ENCODE measurements at places on chromosomes 16 and 17.

GRCh38 chr17:82240506-82241182 lies 11.8 kb downstream of the SLC16A3 start:
- no peak for DNase-seq

DNA sequence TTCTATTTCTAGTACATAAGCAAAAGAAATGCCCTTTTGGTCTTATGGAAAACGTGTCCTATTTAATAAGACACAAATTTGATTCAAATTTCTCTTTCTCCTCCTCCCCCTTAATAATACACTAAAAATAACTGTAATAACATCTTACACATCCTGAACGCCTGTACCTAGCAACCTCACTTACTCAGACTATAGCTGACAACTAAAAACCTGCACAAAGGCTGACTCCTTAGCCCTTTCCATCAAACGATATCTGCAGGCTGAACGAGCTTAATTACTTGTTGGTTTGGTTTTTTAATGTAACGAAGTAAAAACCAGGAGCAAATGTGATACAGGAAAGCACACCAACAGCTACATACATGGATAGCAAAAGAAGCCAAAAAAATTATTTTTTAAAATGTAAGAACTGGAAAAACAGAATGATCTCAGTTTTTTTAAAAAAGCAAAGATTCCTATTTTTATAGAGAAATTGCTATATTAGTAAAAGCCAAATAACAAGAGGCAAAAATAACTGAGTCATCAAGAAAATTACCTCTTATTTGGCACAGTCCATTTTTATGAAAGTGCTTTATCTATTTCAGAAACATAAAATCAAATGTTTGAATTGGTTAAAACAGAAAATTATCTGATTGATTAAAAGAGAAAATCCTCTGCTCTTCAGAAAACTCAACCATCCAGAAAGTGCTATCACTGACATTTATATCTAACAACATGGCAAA lies 23.5 kb downstream of the ADCY9 start:
- no peak for DNase-seq

GRCh38 chr16:71687861-71688260 lies 36.6 kb downstream of the PHLPP2 start:
- no peak for DNase-seq

GRCh38 chr17:83118071-83118841 lies 38.8 kb downstream of the METRNL start:
- DNase-seq = no peak

DNA sequence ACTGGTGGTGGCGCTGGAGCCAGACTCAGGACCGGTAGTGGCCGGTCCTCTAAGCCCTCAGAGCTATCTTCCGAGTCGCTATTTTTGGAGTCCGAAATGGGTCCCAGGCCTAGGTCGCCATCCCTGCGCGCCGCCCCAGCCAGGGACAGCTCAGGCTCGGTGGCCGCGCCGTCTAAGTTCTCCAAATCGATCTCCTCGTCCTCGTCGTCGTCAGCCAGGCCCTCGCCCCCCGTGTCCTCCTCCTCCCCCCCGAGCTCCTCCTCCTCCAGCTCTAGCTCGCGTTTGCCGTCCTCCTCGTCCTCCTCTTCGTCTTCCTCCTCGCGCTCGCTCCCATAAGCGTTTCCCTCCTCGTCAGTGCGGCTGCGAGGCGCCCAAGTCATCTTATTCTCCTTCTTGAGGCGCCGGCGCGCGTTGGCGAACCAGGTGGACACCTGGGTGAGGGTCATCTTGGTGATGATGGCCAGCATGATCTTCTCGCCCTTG lies 1.6 kb downstream of the IRX3 start:
- DNase-seq = no peak

GRCh38 chr16:59881376-59881775 lies 1147.3 kb upstream of the GOT2 start:
- no peak for DNase-seq

DNA sequence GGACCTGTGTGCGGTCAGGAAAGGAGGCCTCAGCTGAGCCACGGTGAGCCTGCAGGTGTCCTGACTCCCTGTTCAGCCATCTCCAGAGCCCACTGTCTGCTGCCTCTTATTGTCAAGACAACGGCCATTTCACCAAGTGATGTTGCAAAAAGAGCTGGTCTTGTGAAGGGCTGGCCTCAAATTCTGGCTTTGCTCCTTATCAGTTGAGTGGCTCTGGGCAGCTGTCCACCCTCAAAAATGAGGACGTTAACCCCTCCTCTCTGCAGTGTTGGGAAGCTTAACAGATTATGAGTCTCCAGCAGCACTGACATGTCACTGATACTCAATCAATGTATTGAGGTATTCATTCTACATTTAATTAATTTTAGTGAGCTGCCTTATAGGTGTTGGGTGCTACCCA lies 171.1 kb upstream of the TOX3 start:
- DNase-seq = no peak

- DNase-seq = no peak
These were observed 1.0 kb downstream of the MAP2K4 start for GRCh38 chr17:12021623-12022140.

GRCh38 chr17:79864617-79865250 lies 25.5 kb upstream of the CBX4 start:
- no peak for DNase-seq

GRCh38 chr17:48589060-48589830 lies 796 bp downstream of the HOXB3 start:
- no peak for DNase-seq

DNA sequence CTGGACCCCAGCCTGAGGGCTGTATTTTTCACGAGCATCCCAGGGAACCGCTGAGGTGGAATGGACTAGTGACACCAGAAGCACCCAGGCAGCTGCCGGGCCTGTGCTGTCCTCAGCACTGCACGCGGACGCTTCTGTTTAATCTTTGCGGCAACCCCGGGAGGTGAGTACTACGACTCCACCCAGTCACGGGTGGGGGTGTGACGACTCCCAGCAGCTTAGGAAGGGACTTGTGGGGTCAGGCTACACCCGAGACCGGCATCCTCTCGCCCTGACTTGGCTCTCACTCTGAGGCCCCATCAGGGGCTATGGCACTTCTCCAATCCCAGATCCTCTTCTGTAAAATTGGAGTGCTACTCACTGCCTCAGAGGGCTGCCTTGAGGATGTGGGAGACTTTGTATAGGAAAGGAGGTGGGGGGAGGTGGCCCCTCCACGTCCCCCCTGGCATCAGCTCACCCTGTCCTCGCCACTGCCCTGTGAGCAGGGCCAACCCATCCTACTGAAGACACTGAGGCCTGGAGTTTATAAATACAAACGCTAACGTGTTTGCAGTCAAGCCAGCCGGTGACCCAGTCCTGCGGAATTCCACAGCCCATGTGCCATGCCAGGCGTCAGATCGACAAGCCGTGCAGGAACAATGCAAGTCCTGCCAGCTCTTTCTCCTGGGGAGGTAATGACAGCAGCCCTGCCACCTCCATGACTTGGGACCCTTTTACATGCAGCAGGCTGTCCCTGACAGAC lies 44.4 kb downstream of the PPL start:
- no peak for DNase-seq
